ENCODE measurements at places on chromosomes 16 and 17. TPM values are rescaled to one million over a fixed set of nuclear protein-coding genes. Genes with fewer than 3 reads are reported as not detected.

APOH gene
- total RNA-seq, result not detected

HCRT gene
- not detected for total RNA-seq

CYB5D1 gene
- 7.7 TPM for total RNA-seq

MEFV gene
- 1.8 TPM for total RNA-seq

NPEPPS gene
- 143 TPM for total RNA-seq

GOSR2 gene
- total RNA-seq, result 38.1 TPM

SLC47A1 gene
- 0.59 TPM for total RNA-seq

C17orf67 gene
- total RNA-seq, result 0.79 TPM

NRN1L gene
- not detected for total RNA-seq

C16orf90 gene
- total RNA-seq, result not detected

CLEC10A gene
- 3.7 TPM for total RNA-seq

NGFR gene
- total RNA-seq, result 11.2 TPM

IL34 gene
- total RNA-seq, result 10.2 TPM

PLLP gene
- total RNA-seq, result 0.69 TPM

CSHL1 gene
- not detected for total RNA-seq

SEPTIN1 gene
- total RNA-seq, result 0.69 TPM

PGP gene
- 4.1 TPM for total RNA-seq

HOXB6 gene
- 2.9 TPM for total RNA-seq

CLDN6 gene
- total RNA-seq, result 0.59 TPM

EFNB3 gene
- total RNA-seq, result 3.9 TPM

KRT36 gene
- total RNA-seq, result 1.9 TPM

CDH1 gene
- total RNA-seq, result 83.0 TPM

MPDU1 gene
- 30.7 TPM for total RNA-seq

TMEM114 gene
- total RNA-seq, result not detected

OTOP3 gene
- not detected for total RNA-seq

MT1F gene
- 0.49 TPM for total RNA-seq

ADAD2 gene
- total RNA-seq, result 0.39 TPM

PFN1 gene
- total RNA-seq, result 160 TPM

KRT23 gene
- total RNA-seq, result 107 TPM

TRIM72 gene
- total RNA-seq, result 4.4 TPM

SPNS3 gene
- 0.79 TPM for total RNA-seq

GGT6 gene
- 6.1 TPM for total RNA-seq

C16orf74 gene
- 5.2 TPM for total RNA-seq

NXPH3 gene
- total RNA-seq, result 0.89 TPM

NPIPA3 gene
- not detected for total RNA-seq

SDR42E2 gene
- total RNA-seq, result not detected

CRYBA1 gene
- total RNA-seq, result not detected

EXOC3L1 gene
- 1.7 TPM for total RNA-seq

DPEP2 gene
- total RNA-seq, result 1.8 TPM

WFDC1 gene
- 5.8 TPM for total RNA-seq

FBXW10B gene
- total RNA-seq, result 3.6 TPM

RAMP2 gene
- 16.4 TPM for total RNA-seq

CLEC18A gene
- total RNA-seq, result 0.89 TPM

OSGIN1 gene
- 0.30 TPM for total RNA-seq

MYH2 gene
- total RNA-seq, result 79.7 TPM

VMO1 gene
- 1.6 TPM for total RNA-seq

PCTP gene
- 9.9 TPM for total RNA-seq

KRTAP4-1 gene
- 3.6 TPM for total RNA-seq

PPP1R27 gene
- total RNA-seq, result 10.0 TPM

GDPD3 gene
- total RNA-seq, result 4.6 TPM
